ENCODE measurements at places on chromosomes 5 and 9. TPM values are rescaled to one million over a fixed set of nuclear protein-coding genes. Genes with fewer than 3 reads are reported as not detected.

GRCh38 chr5:97150401-97150800 lies 8.0 kb upstream of the LIX1 start:
- no peak for DNase-seq

GRCh38 chr5:154709368-154710305 lies 45.5 kb upstream of the LARP1 start:
- DNase-seq: no peak

DNA sequence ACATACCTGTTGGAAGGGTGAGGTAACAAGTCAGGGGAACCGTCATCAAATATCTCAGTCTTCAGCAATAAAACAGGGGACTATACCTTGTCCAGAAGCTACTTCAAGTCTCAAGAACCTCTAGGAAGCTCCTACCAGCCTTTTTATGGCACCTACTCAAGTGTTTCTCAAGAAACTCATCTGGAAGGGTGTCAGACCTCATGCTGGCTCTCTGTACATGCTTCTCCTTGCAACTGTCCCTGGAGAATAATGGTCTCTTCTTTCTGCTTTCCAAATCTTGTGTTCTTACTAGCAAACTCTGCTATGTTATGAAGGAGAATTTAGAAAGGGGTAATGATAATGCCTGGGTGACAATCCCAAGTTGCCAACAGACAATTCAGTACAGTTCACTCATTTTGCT lies 8.3 kb upstream of the PTAR1 start:
- no peak for DNase-seq

GRCh38 chr5:128493657-128494329 lies 44.3 kb downstream of the FBN2 start:
- no peak for DNase-seq

DNA sequence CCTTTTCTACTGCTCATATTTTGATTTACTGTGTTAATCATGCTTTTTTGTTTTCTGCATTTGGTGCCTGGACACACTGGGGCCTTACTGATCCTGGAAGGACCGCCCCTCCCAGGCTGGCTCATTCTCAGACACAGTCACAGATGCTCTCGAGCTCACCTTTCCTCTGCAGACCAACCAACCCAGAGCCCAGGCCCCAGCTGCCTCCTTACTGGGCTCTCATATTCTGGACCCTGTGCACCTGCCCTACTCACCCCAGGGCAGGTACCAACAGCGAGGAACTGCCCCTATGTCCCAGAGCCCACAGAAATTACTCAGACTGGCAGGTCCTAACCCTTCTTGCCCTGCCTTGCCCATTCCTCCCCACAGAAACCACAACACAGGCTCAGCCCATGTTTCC lies 6.6 kb upstream of the OR2V2 start:
- DNase-seq: no peak

GRCh38 chr5:75622564-75622963 lies 11.3 kb downstream of the ANKDD1B start:
- no peak for DNase-seq

- DNase-seq: no peak
Measured at GRCh38 chr5:79284846-79285245, 48.9 kb downstream of the JMY start.

DNA sequence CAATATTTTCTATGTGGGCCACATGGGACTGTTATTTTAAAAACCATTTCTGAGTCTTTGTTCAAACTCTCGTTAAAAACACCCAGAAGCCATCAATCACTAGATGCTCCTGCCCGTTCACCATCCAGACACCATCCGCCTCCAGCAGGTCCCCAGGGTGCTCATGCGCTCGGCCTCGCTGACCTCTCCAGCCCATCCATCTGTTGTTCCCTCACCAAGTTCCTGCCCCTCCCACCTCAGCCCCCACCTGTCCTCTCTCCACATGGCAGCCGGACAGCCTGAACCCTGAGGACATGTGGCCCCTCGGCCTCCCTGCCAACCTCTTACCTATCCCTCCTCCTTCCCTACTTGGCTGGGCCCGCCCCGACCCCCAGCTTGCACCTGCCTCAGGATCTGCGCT lies 31.6 kb downstream of the NSUN2 start:
- no peak for DNase-seq

- no peak for DNase-seq
Measured at GRCh38 chr5:40404613-40405012, 275.1 kb upstream of the PTGER4 start.

DNA sequence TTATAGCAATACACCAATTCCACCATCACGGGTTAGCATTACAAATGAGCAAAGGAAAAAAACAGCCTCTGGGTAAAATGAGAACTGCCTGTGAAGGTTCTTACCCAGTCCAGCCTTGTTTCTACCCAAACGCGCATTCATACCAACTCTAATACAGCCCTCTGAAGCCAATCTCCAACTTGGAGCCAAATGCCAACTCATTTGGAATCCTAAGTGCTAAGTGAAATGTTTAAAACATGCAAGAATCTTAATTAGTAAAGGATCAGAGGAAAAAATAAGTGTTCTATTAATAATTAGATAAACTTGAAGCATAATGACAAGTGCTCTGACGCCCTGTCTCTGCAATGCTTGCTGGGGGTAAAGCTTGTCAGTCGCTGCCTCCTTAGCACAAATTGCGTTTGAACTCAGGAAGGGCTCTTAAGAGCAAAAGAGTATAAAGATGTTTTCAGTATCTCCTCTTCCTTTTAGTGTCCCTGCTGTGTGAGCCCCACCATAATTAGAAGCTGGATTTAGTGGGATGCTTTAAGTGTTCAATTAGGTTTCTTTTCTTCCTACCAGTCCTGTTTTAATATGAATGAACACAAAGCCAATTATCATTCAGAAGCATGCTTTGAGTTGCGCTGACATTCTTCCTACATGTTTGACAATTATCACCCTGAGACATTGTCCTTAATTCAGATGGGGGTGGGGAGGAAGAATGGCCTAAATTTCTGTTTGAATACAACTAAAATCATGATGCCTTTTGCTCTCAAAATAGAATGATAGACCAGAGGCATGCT lies 537.6 kb downstream of the DTWD2 start:
- DNase-seq: no peak

DNA sequence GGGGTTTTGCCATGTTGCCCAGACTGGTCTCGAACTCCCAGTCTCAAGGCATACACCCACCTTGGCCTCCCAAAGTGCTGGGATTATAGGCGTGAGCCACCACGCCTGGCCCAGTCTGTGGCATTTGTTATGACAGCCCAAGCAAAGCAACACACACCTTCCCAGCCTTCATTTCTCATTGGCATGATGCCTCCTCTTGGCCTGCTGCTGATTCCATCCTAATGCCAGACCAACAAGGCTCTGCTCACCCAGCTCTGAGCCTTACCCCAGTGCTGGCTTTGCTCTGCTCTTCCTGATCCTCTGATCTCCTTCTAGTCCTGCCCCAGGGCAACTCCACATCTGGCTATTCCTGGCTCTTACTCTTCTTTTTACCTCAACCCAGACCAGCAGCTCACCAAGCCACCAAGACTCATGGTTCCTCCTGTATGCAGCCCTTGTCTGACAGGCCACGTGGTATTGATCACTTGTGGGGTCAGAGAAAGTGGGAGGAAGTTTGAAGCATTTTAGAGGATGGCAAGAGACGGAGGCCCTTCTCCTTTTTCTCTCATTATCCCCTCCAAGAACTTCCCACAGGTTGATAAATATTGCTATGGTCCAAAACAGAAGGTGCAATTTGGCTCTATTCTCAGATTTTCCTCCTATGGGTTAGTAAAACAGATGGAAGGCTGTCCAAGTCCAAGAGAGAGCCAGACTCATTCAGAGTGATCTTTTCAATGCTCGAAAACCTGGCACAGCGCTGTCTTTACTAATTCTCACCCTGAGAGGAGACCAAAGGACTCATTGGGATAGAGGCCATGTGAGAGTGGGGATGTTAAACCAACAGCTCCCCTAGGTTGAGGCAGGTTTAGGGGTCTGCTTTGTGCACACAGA lies 958 bp downstream of the CD180 start:
- DNase-seq: no peak

GRCh38 chr9:70392189-70392588 lies 22.3 kb downstream of the KLF9 start:
- no peak for DNase-seq

- DNase-seq: no peak
Measured at GRCh38 chr5:177433658-177434217, 7.3 kb downstream of the GRK6 start.

- DNase-seq: no peak
Measured at GRCh38 chr5:1888541-1889251, 6.0 kb upstream of the IRX4 start.

GRCh38 chr9:111052791-111053190 lies 14.5 kb upstream of the LPAR1 start:
- DNase-seq: no peak

DNA sequence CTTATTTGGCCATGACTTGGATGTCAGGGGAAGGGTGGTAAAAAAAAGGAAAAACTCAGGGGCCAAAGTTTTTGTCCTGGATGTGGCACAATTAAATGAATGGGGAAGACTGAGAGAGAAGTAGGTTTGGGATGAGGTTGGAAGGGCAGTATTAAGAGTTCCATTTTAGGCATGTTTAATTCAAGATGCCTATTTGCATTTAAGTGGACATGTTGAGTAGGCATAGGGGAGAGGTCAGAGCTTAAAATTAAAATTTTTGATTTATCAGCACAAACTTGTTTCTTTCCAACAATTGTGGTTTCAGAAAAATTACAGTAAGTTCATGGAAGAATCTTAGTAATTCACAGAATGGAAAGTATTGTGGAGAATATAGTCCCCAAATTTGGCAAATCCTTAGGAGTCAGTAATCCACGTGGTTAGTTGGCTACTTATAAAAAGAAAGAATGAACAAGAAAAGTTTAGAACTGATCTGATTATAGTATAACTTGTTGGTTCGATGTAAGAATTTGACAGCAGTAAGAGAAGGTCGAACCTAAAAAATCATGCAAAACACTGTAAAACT lies 265.9 kb downstream of the SAXO1 start:
- DNase-seq: no peak

DNA sequence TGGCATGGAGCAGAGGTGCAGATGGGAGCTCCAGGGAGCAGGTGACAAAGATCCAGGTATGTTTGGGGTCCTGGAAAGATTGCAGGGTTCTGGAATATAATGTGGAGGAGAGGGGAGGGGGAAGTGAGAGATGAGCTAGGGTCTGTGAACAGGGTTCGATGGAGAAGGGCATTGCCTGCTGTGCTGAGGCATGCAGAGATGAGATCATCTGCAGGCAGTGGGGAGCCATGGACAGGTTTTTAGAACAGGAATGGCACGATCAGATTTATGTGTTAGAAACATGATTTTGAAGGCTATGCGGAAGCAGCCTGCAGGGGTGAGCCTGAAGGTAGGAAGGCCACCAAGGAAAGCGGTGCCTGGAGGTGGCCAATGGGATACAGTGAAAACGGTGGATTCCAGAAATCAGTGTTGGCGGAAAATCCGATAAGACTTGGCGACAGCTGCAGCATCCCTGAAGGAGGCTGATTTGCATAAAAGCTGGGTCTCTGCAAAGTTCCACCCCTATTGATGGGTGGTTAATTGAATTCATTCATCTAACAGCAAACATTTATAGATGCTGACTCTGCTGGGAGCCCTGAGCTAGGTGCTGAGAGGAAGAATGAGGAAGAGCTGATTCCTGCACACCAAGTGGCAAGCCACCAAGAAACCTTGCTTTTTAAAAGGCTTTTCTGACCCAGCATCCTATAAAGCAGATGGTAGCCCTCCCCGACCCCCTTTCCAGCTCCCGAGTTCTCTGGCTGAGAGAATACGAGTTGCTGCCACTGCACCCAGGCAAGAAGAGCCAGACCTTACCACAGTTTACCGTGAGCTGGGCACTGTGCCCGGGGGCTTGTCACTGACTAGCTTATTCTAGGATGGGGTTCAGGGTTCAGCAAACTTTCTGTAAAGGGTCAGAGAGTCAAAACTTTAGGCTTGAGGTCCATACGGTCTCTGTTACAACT lies 139.2 kb upstream of the SMIM23 start:
- no peak for DNase-seq

GRCh38 chr5:33230467-33231078 lies 210.2 kb upstream of the TARS1 start:
- DNase-seq: no peak

The DAPK1 gene
- 79.2 TPM for total RNA-seq

The CFAP77 gene
- not detected for total RNA-seq

The ANKRD34B gene
- not detected for total RNA-seq

The SPATA6L gene
- total RNA-seq: 5.4 TPM

The ARSI gene
- 16.8 TPM for total RNA-seq

The WDR70 gene
- 48.3 TPM for total RNA-seq

The SLCO6A1 gene
- not detected for total RNA-seq

The ADGRD2 gene
- total RNA-seq: not detected
